Stimulated activated CD8-positive, alpha-beta memory T cell treated with anti-CD3 and anti-CD28 coated beads, Interleukin-15, amount 100 ng/mL, for 24 hours (primary cell): ENCODE measurements at places on chromosomes 5 and 9.

GRCh38 chr5:145920542-145921210, 15.7 kb upstream of the SH3RF2 start:
- no peak for DNase-seq

GRCh38 chr9:15205632-15206420, 101.2 kb downstream of the TTC39B start:
- DNase-seq = no peak

DNA sequence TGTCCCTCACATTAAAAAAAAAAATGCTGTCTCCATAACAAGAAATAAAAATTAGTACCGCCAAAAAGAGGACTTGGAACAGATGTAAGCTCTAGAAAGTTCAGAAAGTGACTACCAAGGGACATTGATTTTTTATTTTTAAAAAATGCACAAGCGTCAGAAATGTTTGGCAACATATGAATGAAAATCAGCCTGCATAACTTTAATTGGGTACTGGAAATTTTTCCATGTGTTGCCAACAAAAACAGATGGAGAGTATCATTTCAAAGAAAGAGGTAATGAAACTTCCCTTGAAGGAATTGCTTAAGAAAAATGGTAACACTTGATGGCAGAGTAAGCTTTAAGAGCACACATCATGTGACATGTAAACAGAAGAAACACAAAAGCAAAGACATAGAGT, 47.2 kb downstream of the OR2K2 start:
- DNase-seq = no peak

DNA sequence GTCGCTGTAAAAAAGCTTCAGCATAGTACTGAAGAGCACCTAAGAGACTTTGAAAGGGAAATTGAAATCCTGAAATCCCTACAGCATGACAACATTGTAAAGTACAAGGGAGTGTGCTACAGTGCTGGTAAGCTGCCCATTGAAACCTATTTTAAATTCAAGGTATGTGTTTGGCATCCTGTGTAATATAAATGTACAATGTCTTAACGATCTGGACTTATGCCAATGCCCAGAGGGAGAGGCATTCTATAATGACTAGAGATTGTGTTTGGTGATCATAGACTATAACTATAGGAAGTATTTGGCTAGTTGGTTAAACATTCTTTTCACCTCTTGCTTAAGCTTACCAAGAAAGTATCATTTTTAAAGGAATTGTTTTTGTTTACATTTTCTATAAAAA, 95.7 kb downstream of the INSL6 start:
- DNase-seq = no peak

DNA sequence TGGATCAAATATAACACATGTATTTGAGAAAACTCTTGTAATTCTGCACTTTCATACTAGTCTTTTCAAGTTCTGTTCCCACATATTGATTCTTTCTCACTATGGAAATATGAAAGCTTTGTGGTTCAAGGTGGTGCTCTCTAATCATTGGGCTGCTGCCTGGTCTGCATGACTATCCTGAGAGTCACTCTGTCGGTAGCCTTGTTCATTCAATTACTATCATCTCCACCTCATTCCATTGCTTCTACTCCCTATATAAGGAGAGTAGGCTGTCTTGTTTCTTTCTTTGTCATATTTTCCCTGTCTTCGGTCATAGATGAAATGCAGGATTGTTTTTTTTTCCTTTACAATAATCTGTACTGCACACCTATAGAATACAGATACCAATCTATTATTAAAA, 341.4 kb upstream of the ACTBL2 start:
- no peak for DNase-seq

- DNase-seq = no peak
Observed at GRCh38 chr5:17147170-17147569, 70.3 kb upstream of the BASP1 start.

DNA sequence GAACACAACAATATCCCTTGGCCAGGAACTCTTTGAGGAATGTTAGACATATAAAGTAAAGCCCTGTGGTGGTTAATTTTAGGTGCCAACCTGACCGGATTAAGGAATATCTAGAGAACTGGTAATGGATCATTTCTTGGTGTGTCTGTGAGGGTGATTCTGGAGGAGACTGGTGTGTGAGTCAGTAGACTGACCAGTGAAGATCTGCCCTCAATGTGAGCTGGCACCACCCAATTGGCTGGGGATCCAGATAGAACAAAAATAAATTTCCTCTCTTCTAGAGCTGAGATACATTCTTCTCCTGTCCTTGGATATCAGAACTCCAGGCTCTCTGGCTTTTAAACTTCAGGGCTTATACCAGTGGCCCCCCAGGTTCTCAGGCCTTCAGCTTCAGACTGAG, 56.2 kb upstream of the TNPO1 start:
- no peak for DNase-seq

DNA sequence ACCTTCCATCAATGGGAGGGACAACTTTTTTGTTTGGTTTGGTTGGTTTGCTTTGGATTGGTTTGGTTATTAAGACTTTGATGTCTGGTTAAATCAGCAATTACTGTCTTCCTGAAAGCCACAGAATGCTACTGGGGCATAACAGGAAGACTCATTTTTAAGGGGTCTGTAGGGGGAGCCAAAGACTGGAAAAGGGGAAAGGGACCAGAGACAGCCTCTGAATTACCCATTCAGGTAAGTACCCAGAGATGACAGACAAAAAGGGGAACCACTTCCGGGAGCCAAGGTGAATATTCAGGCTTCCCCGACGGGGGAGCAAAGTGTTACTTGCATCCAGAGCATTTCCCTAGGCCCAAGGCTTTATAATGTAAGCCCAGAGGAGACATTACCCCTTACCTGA, 4.6 kb upstream of the FEM1C start:
- no peak for DNase-seq

DNA sequence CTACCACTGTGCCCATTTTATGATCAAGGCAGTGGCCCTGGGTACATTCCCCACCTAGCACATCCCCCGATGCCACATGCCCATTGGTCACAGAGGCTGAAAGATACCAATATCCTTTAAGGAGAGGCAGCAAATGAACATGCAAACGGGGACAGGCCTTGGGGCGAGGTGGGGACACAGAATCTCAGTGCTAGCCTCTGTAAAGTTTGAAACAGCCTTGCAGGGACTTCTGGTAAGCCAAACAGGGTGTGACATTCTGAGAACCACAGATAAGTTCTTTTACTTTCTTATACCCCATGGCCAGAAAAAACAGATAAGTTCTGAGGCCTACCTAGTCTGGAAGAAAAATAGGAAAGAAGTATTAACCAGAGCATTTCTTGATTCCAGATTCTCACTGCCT, 60.5 kb downstream of the ACER2 start:
- no peak for DNase-seq

GRCh38 chr5:28543473-28544098, 1505.2 kb upstream of the CDH9 start:
- DNase-seq = no peak

GRCh38 chr5:175285261-175285660, 158.7 kb downstream of the DRD1 start:
- DNase-seq = no peak

DNA sequence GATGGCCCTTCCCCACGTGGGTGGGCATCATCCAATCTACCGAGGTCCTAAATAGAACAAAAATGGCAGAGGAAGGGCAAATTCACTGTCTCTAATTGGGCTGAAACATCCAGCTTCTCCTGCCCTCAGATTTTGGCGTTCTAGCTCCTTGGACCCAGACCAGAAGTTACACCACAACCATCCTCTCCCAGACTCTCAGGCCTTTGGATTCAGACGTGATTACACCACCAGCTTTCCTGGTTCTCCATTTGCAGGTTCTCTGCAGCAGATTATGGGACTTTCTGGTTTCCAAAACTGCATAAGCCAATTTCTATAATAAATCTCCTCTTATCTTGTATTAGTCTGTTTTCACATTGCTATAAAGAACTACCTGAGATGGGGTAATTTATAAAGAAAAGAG, 73.6 kb upstream of the STARD4 start:
- no peak for DNase-seq

GRCh38 chr5:137392261-137392660, 106.9 kb downstream of the SPOCK1 start:
- no peak for DNase-seq

DNA sequence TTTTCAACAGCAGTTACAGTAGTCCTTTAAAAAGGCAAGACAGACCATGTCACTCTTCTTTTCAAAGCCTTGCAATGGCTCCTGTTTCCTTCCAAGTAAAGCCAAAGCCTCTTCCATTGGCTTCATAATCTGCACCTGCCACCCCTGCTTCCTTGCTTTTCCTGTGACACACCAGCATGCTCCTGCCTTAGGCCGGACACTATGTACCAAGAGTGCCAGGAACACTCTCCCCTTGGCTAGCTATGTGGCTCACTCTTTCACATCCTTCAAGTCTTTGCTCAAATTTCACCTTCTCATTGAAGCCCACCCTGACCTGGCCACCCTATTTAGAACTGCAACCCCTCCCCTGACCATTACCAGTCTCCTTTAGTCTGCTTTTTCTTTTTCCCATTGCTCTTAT, 22.2 kb upstream of the TRAF1 start:
- DNase-seq = no peak

DNA sequence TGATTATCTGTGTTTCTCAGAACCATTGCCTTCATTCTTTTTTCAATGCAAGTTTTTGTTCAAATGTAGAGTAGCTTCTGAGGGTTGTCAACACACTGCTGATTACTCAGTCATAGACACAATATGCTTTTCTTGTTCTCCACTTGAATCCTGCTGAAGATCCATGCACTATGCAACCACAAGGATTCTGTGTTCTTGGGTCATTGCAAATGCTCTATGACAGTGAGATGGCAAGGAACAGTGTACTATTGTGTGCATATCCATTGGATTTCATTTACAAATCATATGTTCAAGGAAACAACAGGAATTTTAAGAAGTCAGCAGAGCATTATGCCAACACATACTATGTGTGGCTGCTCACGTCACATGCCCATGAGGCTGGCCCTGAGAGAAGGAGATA, 1590.2 kb downstream of the EFNA5 start:
- DNase-seq = no peak

- no peak for DNase-seq
Observed at GRCh38 chr9:129637673-129638439, 4.1 kb downstream of the ASB6 start.
